ENCODE measurements at places on chromosomes 6 and 20. TPM values are rescaled to one million over a fixed set of nuclear protein-coding genes. Genes with fewer than 3 reads are reported as not detected.
A peak's percentile ranks its signal among the peaks of the same experiment; 100 is the strongest.

DNA sequence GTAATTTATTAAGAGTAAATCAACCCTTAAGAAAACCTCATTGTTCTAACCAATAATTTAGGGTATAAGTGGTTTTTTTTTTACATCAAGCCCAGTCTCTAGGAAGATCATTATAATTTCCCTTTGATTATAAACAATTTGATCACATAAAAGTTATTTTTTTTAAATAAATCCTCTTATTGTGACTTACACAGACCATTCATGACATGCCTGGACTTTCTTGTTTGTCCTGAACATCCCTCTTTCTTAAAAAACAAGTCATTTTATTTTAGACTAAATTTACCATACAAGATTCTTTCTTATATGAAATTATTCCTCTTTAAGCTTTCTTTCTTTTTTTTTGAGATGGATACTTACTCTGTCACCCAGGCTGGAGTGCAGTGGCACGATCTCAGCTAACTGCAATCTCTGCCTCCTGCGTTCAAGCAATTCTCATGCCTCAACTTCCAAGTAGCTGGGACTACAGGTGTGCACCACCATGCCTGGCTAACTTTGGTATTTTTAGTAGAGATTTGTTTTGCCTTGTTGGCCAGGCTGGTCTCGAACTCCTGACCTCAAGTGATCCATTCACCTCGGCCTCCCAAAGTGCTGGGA is 53.6 kb upstream of the AGPAT4 start:
- no peak for DNase-seq

CCDC167 gene
- polyA plus RNA-seq = 42.5 TPM

- peak; percentile 97 for DNase-seq
Observed at GRCh38 chr6:42453031-42453653, 1.4 kb upstream of the TRERF1 start.

MDC1 gene
- polyA plus RNA-seq = 8.7 TPM

GRCh38 chr6:27867945-27868300 is 44.3 kb downstream of the OR2B2 start:
- DNase-seq = peak; percentile 55

- DNase-seq = no peak
Observed at GRCh38 chr20:8854571-8854970, 214.3 kb upstream of the PLCB4 start.

DNA sequence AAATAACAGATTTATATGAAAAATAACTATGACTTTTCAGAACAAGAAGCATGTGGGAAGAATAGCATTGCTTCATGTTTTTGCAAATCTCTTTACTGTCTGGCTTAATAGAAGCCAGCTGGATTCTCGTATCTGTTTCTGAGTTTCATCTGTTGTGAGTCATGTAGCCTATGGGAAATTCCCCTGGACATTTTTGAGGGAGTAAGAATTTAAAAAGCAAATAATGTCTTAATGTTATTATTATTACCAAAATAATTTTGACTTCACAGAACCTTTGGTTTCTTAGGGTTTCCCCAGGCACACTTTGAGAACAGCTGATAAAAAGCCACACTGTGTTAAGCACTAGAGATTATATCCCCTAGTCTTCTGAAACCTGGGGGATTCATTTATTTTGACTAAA is 75.8 kb downstream of the SYCP2L start:
- DNase-seq = peak; percentile 65

GRCh38 chr20:50346374-50347283 is 156.0 kb downstream of the CEBPB start:
- peak; percentile 84 for DNase-seq

- DNase-seq = no peak
Observed at GRCh38 chr20:2515203-2515602, 6.5 kb upstream of the ZNF343 start.

SAPCD1 gene
- polyA plus RNA-seq = 5.4 TPM

DNA sequence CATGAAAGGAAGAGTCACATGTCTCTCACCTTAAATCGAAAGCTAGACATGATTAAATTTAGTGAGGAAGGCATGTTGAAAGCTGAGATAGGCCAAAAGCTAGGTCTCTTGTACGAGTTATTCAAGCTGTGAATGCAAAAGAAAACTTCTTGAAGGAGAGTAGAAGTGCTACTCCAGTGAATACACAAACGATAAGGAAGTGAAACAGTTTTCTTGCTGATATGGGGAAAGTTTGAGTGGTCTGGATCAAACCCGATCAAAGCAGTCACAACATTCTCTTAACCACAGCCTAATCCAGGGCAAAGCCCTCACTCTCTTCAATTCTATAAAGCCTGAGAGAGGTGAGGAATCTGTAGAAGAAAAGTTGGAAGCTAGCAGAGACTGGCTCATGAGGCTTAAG is 1.9 kb upstream of the TPD52L1 start:
- DNase-seq = no peak

BEND6 gene
- 3.3 TPM for polyA plus RNA-seq

GRCh38 chr6:21599051-21599696 is 5.6 kb downstream of the SOX4 start:
- DNase-seq = no peak

DNA sequence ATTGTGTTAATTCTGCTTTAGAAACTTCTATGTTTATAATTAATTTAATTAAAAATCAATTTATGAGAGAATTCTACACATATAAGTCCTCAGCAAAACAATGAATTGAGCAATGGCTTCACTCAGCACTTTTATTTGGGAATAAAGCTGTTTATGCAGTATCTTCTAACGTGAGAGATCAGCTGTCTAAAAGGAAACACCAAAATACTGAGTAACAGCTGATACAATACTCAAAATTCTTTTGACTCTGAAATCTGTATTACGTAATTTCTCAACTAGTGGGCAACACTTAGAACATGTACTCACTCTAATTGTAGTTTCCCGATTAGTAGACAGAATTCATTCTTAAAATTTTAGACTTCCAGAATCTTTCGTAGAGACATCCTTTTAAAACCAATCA is 49.8 kb downstream of the MAP3K7 start:
- no peak for DNase-seq

SYCP2L gene
- polyA plus RNA-seq = not detected

GRCh38 chr6:126266664-126267063 is 73.3 kb upstream of the CENPW start:
- DNase-seq = no peak

LINC00237 gene
- polyA plus RNA-seq = not detected

- DNase-seq = peak; percentile 12
Observed at GRCh38 chr6:1395941-1396908, 6.8 kb downstream of the FOXF2 start.

DNA sequence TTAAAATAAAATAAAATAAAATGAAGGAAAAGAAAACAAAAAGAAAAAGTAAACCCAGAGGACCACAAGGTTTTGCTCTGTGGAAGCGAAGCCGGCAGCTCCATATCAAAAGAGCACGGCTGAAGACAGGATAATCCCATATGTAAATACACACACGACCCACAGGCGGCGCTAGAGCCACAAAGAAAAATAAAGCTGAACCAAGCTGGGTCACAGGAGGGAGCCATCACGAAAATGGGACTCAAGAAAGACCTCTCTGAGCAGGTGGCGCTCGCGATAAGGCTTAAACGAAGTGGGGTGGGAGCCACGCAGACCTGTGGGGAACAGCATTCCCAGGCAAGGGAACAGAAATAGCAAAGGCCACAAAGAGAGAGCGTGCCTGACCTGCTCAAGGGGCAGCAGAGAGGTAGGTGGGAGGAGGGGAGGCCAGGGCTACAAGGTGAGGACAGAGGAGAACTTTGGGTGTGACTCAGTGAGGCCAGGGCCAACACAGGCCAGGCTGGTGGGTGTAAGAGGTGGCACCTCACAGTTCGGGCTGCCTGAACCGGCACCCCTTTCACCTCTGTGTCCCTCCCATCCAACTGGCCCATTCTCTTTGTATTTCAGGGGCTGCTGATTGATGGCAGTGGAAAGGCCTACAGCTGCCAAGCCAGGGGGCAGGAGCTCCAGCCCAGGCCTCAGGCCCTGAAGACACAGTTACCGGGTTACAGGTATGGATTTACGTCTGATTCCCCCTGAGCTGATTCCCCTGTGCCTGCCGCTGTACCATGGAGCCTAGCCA is 26.0 kb downstream of the PTGIS start:
- peak; percentile 87 for DNase-seq

DNAAF9 gene
- polyA plus RNA-seq = 4.1 TPM

TGM3 gene
- polyA plus RNA-seq = 0.62 TPM

DNA sequence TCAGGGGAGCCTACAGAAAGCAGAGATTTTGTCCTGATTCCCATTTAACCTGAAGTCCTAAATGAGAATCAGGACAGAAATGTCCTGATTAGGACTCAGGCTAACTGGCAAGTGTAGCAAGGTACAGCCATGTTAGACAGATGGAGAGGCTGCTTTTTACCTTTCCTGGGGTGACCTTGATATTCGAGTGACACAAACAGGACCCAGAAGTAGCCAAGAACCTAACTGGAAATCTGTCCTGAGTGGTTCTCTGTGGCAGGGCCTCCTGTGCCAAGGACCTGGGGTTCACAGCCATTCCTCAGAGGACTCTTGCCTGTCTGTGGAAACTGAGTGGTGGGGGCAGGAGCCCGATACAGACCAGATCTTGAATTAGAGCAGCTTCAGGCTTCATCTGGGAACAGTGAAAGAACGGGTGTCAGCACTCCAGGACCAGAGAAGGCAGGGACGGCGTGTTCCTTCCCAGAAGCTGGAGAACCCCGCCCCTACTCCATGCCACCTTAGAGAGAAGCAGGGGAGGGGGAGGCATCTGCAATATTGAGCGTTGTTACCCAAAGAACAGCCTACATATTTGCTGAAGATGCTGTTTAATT is 4.3 kb upstream of the FUCA2 start:
- no peak for DNase-seq

GRCh38 chr6:17710331-17710730 is 3.6 kb upstream of the NUP153 start:
- no peak for DNase-seq

- no peak for DNase-seq
Observed at GRCh38 chr6:32234934-32235333, 11.1 kb upstream of the NOTCH4 start.

TREML1 gene
- not detected for polyA plus RNA-seq

ATAT1 gene
- polyA plus RNA-seq = 5.3 TPM

GRCh38 chr20:13996265-13996664 is 949 bp downstream of the MACROD2 start:
- DNase-seq = no peak

GRCh38 chr6:119717942-119718341 is 368.4 kb upstream of the MAN1A1 start:
- no peak for DNase-seq

GRCh38 chr20:43542674-43543073 is 16.2 kb upstream of the SGK2 start:
- DNase-seq = no peak

GRCh38 chr20:45191926-45192325 is 14.9 kb upstream of the SEMG1 start:
- no peak for DNase-seq

GRCh38 chr20:44180814-44181213 is 6.2 kb downstream of the JPH2 start:
- no peak for DNase-seq

TPX2 gene
- 7.1 TPM for polyA plus RNA-seq

DNA sequence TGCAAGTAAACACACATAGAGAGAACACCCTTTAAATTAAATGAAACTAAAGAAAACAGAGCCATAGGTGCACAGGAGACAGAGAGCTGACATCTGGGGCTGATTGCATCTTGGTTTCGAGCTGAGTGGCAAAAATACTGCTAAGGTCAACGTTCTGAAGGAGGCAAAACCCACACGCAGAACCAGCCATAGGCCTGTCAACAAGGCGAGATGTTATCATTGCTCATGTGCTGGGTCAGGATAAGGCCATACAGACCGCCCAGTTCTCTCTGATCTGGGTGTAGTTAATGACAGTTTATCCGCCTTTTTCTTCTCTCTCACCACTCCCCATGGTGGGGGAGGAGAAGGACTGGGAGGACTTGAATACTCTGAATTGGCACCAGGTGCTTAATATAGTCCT is 4.5 kb upstream of the FAM110A start:
- no peak for DNase-seq

RAET1E gene
- 0.19 TPM for polyA plus RNA-seq

- DNase-seq = no peak
Observed at GRCh38 chr6:144434308-144434990, 149.3 kb downstream of the UTRN start.

DNA sequence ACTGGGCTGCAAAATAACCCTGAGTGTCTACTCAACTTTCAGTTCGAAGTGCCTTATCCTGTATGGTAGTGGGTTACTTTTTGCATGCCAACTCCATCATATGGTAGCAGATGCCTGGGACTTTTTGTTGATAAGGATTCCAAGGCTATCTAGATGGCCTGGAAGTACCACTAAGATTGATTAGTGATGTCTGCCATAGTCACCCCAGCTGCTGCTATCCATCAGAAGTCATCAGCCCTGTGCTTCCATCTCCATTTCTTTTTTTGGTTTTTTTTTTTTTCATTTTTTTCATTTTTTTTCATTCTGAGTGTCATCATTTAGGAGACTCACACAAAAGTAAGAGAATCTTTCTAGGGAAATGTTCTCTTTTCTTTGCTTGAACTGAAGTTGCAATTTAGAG is 217.4 kb upstream of the PLCB4 start:
- no peak for DNase-seq

DNA sequence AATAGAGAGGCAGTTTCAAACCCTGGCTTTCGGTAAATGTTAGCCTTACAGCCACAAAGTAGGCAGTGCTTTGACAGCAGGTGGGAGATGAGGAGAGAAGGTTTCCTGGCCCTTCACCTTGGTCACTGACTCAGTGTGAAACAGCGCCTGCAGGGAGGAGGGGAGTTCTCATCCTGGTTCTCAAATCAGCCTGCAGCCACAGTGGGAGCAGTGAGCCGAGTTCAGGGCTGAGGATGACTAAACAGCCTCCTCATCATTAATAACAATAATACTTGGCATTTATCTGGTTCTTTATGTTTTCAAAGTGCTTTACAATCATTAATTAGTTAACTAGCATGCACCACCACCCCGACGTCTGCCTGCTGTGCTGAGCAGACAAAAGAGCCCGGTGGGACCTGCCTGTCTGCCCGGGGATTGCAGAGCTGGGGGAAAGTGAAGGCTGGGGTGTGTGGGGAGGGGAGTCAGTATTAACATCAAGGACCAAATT is 59.6 kb downstream of the PRDM1 start:
- peak; percentile 20 for DNase-seq

GRCh38 chr6:136772685-136773472 is 19.4 kb downstream of the MAP3K5 start:
- no peak for DNase-seq

All from stomach (tissue), 19 donors.